Left lobe of liver (tissue), 2 donors: ENCODE measurements at places on chromosomes 3 and 15. TPM values are rescaled to one million over a fixed set of nuclear protein-coding genes. Genes with fewer than 3 reads are reported as not detected.

The GPR27 gene
- 0.10 TPM for total RNA-seq

The NMB gene
- total RNA-seq = 0.58 TPM

The RETNLB gene
- not detected for total RNA-seq

The GOLGA8G gene
- not detected for total RNA-seq

The WDR49 gene
- total RNA-seq = not detected

The HMG20A gene
- total RNA-seq = 17.4 TPM

The GOLGA6C gene
- total RNA-seq = not detected

The CSTA gene
- total RNA-seq = 8.8 TPM

The STT3B gene
- 68.7 TPM for total RNA-seq

The FSD2 gene
- not detected for total RNA-seq
